ENCODE measurements at places on chromosomes 2 and 18.

DNA sequence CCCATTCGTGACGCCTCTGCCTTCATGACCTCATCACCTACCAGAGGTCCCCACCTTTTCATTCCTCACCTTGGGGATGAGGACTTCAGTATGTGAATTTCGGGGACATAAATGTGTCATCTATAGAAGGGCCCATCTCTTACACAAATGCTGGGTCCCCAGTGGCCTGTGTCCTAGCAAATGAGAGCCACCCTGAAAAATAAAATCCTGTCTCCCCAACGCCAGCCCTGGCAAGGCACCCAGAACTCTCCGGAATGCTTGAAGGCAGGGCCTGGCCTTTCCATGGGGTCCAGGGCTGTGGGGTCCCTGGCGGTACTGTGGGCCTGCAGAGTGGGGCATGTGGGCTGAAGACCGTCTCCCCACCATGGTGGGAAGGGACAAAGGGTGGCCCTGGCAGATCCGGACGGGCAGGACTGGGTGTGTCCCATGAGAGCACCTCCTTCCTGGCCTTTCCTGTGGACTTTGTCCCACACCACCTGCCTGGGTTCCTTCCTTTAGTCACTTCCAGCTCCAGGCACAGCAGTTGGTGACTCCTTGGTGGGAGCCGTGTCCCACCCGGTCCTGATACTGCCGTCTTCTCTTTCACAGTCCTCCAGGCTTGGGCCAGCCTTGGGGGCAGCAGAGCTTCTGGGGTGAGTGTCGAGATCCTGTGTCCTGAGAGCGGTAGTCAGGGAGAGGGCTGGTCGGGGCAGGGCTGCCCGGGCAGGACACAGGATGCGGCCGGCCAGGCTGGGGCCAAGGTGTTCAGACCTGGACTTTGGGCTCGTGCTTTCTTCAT lies 18.6 kb downstream of the CAPN10 start:
- DNase-seq, result no peak

GRCh38 chr2:50215736-50216135 lies 816.2 kb downstream of the NRXN1 start:
- DNase-seq, result no peak

DNA sequence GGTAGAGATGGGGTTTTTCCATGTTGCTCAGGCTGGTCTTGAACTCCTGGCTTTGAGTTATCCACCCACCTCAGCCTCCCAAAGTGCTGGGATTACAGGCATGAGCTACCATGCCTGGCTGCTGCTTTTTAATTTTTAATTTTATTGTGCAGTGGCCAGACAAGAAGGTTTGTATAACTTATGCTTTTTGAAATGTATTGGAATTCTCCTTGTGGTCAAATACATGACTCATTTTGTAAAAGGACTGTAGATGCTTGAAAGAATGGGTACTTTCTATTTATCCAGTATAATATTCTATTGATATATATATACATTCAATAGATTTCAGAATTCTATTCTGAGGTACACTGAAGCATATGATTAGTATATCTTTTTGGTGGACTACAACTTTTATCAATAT lies 82.6 kb upstream of the ST3GAL5 start:
- DNase-seq, result no peak

- DNase-seq, result no peak
These were observed 21.1 kb upstream of the PLEK start for GRCh38 chr2:68344031-68344430.

GRCh38 chr2:209901172-209901571 lies 101.3 kb upstream of the RPE start:
- no peak for DNase-seq

GRCh38 chr18:42798606-42799170 lies 316.8 kb downstream of the RIT2 start:
- DNase-seq, result no peak

GRCh38 chr18:74289137-74289536 lies 2.6 kb downstream of the CYB5A start:
- no peak for DNase-seq

GRCh38 chr18:77042583-77042982 lies 90.0 kb downstream of the MBP start:
- no peak for DNase-seq

DNA sequence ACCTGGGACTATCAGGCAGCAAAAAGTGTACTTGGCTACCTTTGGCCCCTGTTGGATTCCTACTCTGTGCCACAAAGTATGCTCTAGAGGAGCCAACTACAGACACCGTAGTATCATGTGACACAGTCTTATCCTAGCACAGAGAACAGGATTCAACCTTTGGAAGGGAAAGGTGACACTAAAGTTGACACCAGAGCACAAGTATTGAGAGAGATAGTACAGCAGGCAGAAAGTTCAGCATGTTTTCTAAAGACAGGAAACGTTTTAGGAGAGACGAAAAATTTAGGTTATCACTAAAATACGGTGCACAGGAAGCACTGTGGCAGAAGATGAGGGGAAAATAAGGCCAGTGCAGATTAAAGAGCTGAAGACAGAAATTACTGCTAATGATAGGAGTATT lies 18.6 kb downstream of the SMAD2 start:
- no peak for DNase-seq

- no peak for DNase-seq
These were observed 95.9 kb upstream of the HDAC4 start for GRCh38 chr2:239496700-239497099.

GRCh38 chr2:8300905-8301304 lies 381.0 kb upstream of the ID2 start:
- no peak for DNase-seq

DNA sequence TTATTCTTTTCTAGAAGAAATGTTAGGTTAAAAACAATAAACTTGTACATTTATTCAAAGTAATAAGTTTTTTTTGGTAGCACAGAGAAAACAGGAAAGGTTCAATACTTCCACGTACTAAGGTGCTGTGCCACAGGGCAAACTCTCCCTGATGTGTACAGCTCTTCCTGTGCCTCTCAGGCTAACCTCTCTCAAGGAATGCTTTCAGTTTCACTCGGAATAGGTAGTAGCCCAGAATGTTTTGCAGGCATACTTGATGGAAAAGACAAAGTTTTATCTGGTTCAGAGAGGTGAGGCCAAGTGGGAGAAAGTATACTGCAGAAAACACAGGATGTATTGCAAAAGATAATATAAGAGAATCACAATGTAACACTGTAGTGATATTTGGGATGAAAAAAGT lies 171.0 kb upstream of the ZFP36L2 start:
- DNase-seq, result no peak

DNA sequence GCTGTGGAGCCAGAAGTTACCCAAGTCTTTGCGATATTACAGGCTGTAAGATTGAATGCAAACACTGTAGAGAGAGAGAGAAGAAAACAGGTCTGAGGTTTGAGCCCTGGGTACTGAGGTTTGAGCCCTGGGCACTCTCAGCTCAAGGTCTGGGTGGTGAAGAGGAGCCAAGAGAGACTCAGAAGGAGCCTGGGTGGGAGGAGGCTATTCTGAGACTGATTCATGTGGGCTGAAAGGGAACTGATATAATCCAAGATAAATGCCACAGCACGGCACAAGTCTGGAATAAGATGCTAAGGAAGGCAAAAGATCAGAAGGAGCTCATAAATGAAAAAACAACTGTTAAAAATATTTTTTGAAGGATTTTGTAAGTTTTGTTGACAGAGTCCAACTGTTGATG lies 407.6 kb upstream of the HS6ST1 start:
- no peak for DNase-seq

DNA sequence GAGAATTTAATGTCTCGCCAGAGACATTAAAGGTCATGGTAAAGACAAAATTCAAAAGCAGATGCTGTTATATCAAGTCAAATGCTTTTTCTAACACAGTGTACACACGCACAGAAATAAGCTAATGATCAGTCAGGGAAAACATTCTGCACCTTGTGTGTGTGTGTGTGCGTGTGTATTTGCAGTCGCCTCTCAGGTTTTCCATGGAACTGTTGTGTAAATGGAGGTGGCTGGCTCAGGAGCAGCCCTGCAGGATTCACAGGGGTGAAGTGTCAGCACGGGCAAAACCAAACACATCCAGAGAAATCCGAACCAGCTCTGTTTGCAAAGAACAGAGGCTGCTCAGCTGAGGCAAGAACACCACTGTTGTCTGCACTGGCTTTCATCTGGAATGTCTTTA lies 76.2 kb upstream of the YWHAQ start:
- no peak for DNase-seq

DNA sequence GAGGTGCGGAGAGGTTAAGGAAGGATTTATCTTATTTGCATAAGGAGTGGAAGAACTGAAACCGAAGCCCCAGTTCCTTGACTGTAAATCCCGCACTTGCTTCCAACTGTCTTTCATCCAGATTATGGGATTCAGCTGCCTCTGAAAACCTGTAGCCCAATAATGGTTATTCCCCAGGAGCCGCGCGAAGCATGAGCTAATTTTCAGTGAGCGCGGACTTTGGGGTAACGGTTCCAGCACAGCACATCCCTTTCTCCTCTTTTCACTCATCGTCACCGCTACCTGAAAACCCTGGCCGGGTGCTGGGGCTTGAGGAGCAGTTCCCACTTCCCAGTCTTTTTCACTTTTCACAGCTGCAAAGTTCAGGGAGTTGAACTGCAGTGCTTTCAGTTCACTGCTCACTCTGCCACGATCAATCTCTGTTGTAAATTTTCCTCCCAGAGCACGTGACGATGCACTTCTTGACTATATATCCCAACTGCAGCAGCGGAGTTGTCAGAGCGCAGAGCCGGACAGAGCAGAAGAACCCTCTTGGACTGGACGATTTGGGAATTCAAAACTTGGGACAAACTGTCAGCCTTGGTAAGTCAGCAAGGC lies at the start of gene KCNE4:
TSS of gene KCNE4 (plus strand) at position 498 of the 597 bp plus-strand sequence. CDS start 641 bp downstream, outside the sequence.
- DNase-seq, result peak; percentile 47

DNA sequence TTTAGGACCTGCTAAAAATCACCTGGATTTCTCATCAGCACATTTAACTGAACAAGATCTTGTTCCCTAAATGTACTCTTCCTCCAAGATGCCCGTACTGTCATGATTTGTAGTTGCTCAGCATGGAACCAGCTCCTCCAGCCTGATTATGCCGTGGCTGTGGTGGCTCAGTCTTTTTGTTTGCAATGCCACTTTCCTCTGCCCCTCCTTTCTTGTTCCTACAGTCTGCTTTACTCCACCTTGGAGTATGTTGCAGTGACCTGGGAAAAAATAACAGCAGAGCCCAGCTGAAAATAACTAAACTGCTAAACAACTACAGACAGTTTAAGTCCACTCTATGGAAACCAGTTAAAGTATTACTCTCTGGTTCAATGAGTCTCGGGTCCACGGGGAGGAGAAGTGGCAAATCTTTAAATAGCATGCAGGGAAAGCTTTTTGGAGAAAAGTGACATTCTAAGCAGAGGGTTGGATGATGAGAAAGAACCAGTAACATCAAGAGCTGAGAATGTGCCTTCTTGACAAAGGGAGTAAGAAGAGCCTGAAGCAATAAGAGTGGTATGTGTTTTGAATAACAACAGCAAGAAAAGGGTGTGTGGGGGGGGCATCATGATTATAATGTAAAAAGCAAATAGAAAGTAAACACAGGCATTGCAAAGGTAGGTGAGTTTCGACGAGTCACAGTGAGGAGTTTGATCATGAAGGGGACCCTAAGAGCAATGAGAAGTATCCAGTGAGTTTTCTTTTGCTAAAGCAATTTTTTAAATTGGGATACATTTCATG lies 225.7 kb downstream of the TMX3 start:
- no peak for DNase-seq

DNA sequence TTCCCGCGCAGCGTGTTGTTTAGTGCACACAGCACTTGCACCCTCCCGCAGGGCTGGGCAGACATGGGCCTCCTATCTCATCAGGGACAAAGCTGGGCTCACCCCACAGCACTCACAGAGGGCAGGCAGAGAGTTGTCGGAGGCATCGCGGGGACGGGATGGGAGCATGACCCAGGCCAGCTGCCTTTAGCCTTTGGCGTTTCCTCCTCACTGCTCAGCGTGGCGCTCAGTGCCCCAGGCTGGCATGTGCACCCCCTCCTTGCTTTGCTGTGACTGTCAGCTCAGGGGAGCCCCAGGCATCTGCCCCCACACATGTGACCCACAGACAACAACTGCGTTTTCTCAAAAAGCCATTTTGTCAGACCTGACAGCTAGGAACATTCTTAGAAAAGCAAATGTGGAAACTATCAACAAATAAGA lies 101.1 kb downstream of the RNF144A start:
- DNase-seq, result no peak

GRCh38 chr18:45416168-45416567 lies 199.1 kb upstream of the SLC14A2 start:
- no peak for DNase-seq

- DNase-seq, result no peak
These were observed 151.8 kb downstream of the MBP start for GRCh38 chr18:76980663-76981395.

DNA sequence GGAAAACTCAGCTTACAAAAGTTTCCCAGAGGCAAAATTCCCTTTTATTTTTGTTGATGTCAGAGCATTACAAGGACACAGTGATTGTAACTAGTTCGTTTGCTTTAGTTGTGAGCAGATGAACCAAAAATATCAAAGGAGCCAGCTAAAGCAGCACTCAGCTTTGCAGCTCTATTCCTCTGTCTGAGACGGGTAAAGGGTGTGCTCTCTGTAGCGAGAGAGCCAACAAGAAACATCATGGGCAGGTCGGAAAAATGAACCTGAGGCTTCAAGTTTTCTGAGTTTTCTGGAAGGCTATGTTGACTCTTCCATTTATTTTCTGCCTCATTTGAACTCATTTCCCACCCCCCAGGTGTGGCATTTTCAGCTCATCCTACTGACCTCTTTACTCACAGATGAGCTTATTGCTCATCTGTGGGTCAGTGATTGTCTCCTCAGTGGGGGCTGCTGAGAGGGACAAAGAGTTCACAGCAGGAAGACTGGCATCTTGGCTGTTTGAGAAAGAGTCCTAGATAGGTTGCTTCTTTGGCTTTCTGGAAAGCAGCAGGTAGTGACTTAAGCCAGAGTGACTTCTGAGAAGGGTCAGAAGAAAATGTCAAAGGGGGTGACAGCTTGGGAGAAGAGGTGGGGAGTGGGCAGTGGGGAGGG lies 66.6 kb upstream of the EPC2 start:
- no peak for DNase-seq

DNA sequence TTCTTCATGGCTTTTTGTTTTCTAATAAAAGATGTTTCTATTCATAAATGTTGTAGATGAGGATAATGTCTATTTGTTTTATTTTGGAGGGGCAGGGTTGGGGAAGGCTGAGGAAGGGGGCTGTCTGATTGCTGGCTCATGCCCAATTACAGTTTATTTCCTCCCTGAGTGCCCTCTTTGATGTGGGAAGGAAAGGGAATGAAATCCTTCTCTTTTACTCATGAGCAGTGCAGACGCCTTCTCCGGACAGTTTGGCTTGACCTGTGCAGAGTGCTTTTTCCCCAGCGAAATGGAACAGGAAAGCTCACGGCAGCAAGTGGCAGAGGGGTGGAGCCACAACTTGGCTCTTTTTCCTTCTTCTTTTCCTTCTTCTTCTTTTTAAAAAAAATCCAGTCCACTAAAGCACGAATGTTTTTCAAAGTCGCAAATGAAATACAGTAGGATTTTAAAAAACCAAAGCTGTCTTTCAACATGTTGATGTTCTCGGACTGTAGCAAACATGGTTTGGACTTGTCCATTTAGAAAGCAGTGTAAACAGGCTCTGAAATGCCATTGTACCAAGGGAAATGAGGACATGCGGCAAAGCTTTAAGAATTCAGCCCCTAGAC lies 34.5 kb downstream of the RAB31 start:
- no peak for DNase-seq
